ENCODE measurements at places on chromosomes 13 and 19. TPM values are rescaled to one million over a fixed set of nuclear protein-coding genes. Genes with fewer than 3 reads are reported as not detected.
A peak's percentile ranks its signal among the peaks of the same experiment; 100 is the strongest.

- no peaks in the 10 kb centered on the region for H3K36me3 ChIP-seq
- H3K4me1 ChIP-seq: no peaks in the 10 kb centered on the region
- H3K4me3 ChIP-seq: no peak overlapping the region
- no peak for DNase-seq
Measured at GRCh38 chr13:102901615-102902305, 55.9 kb downstream of the ERCC5 start.

DNA sequence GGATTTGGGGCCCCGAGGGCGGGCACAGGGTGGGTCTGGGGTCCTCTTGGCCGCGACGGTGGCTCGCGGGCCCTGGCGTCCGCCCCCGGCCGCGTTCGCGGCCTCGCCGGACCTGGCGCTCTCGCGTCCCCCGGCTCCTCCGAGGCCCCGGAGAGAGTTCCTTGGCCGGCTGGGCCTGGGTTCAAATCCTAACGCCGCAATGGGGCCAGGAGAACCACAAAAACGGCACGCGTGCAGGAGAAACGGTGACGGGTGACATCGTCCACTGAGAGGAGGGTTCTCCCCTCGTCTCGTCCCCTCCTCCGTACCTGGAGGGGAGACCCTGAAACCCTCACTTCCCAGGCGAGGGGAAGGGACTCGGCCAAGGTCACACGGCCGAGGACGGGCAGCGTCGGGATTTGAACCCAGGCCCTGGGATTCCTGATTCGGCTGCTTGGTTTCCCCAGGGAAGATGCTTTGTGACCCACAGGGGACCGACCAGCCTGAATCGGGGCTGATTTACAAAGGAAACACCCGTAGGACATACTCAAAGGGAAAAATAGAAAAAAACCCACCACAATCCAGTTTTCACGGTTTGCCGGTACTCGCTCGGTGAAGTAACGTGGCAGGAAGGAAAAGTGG, 624 bp downstream of the SAFB start:
- DNase-seq: no peak
- H3K27ac ChIP-seq: peak overlapping the region; percentile 99
- H3K27me3 ChIP-seq: no peaks in the 10 kb centered on the region
- peak overlapping the region; percentile 100 for H3K4me3 ChIP-seq
- H3K4me1 ChIP-seq: peaks cover 45% of the 10 kb centered on the region

DNA sequence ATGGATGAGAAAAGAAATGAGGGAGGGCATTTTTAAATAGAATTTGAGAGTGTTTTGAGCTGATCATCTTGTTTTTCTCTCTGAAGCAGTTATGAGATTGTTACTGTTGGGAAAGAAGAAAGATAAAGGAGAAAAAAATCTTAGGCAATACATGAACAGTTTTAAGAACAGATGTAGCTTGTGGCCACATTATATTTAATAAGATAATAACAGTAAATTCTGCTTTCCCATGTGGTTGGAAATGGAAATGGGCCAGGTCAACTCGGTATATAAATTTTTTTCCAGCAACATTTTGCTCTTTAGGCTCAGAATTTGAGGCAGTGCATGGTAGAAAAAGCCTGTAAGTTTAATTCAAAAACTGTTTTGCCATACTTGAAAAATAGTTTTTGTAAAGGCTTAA, 118.7 kb downstream of the POSTN start:
- H3K36me3 ChIP-seq: no peaks in the 10 kb centered on the region
- H3K27me3 ChIP-seq: no peaks in the 10 kb centered on the region
- H3K4me1 ChIP-seq: peaks cover 76% of the 10 kb centered on the region
- peak overlapping the region; percentile 76 for H3K27ac ChIP-seq
- DNase-seq: no peak

The KIR2DL4 gene
- total RNA-seq: not detected

The CD79A gene
- total RNA-seq: 0.36 TPM

The IL4I1 gene
- total RNA-seq: not detected

The ONECUT3 gene
- total RNA-seq: not detected

The TEX101 gene
- not detected for total RNA-seq

Measured in chondrocyte (in vitro differentiated cells).